Mononuclear cell (primary cell): ENCODE measurements at places on chromosomes 5 and 9. TPM values are rescaled to one million over a fixed set of nuclear protein-coding genes. Genes with fewer than 3 reads are reported as not detected.

Gene ABL1
- total RNA-seq: 14.7 TPM

Gene RACK1
- 5,375 TPM for total RNA-seq

Gene PAEP
- not detected for total RNA-seq

Gene SSBP2
- 35.9 TPM for total RNA-seq

Gene TMC1
- total RNA-seq: 0.52 TPM

Gene PLCXD3
- under 0.01 TPM for total RNA-seq

Gene NDUFS4
- total RNA-seq: 28.7 TPM

Gene PCDHA4
- total RNA-seq: not detected

Gene ZNF366
- 0.10 TPM for total RNA-seq

Gene SLC24A2
- total RNA-seq: 0.10 TPM

Gene PPP3R2
- total RNA-seq: not detected

Gene POLE3
- total RNA-seq: 74.1 TPM

Gene SOHLH1
- not detected for total RNA-seq

Gene C9orf153
- 1.9 TPM for total RNA-seq

Gene DBH
- 0.10 TPM for total RNA-seq

Gene KLHL3
- 9.3 TPM for total RNA-seq

Gene SH3PXD2B
- 0.52 TPM for total RNA-seq

Gene AQP7
- total RNA-seq: 0.21 TPM

Gene ELAVL2
- not detected for total RNA-seq

Gene DDX4
- total RNA-seq: not detected

Gene LCN2
- 4.7 TPM for total RNA-seq

Gene COL23A1
- 0.10 TPM for total RNA-seq

Gene CHSY3
- total RNA-seq: 0.10 TPM

Gene NR4A3
- 18.5 TPM for total RNA-seq

Gene CNTNAP3
- 0.10 TPM for total RNA-seq

Gene DOCK8
- 80.8 TPM for total RNA-seq

Gene PGM5
- total RNA-seq: 0.21 TPM

Gene IQGAP2
- total RNA-seq: 75.0 TPM

Gene FOXE1
- not detected for total RNA-seq

Gene APC
- 48.3 TPM for total RNA-seq

Gene SLC23A1
- total RNA-seq: not detected

Gene PCDHB2
- total RNA-seq: 0.10 TPM

Gene DUSP1
- total RNA-seq: 3,538 TPM

Gene DYNC2I2
- 2.1 TPM for total RNA-seq

Gene PCDHA7
- not detected for total RNA-seq

Gene ADGRD2
- 0.10 TPM for total RNA-seq

Gene SLC25A48
- not detected for total RNA-seq

Gene ADAMTS2
- 0.21 TPM for total RNA-seq

Gene MORN5
- not detected for total RNA-seq

Gene TCF7
- 193 TPM for total RNA-seq

Gene PCDH1
- total RNA-seq: 2.8 TPM

Gene CYFIP2
- total RNA-seq: 200 TPM

Gene LMX1B
- not detected for total RNA-seq

Gene PCDHB4
- not detected for total RNA-seq

Gene KCNT1
- 0.10 TPM for total RNA-seq

Gene OMD
- not detected for total RNA-seq

Gene PCDHA1
- total RNA-seq: not detected

Gene PCDHGC3
- 0.42 TPM for total RNA-seq

Gene HMCN2
- not detected for total RNA-seq
